Immature natural killer cell (primary cell): ENCODE measurements at places on chromosomes 2 and 18. TPM values are rescaled to one million over a fixed set of nuclear protein-coding genes. Genes with fewer than 3 reads are reported as not detected.

DNA sequence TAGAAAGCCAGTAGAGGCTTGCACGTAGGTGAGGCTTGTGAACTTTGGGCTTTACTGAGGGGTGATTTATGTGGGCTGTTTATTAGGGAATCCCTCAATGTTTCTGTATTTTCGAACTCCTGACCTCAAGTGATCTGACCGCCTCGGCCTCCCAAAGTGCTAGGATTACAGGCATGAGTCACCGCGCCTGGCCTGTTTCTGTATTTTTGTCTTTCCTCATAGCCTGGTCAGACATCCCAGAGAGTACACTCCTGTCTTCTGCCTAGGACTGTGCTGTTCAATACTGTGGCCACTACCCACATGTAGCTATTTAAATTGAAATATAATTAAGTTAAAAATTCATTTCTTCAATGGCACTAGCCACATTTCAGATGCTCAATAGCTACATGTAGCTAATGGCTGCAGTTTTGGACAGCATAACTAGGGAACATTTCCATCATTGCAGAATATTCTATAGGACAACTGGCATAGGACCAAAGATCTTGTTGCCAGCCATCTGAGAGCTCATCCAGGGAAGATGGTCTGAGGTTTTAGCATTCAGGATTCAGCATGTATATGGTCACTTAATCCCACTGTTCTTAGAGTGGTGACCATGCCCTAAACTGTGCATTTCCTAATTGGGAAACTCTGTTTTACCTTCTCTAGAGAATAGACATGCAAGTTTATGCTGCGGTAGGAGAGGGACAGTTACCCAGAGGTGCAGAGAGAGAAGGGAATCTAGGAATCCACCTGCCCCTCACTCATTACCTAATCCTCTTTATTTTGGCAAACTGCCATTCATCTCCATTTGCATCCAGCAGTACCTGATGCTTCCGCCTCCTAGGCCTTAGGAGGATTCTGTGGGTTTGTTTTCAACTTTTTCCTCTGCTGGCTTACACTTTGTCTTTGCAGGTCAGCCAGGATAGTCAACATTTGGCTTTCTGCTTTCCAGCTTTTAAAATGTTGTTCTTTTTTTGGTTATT lies 64.4 kb downstream of the LCLAT1 start:
- no peaks in the 10 kb centered on the region for H3K27me3 ChIP-seq
- peaks cover 2% of the 10 kb centered on the region for H3K4me1 ChIP-seq
- DNase-seq: no peak
- H3K27ac ChIP-seq: no peak overlapping the region

- H3K36me3 ChIP-seq: no peaks in the 10 kb centered on the region
- peaks cover 5% of the 10 kb centered on the region for H3K27me3 ChIP-seq
- H3K27ac ChIP-seq: no peak overlapping the region
- H3K4me3 ChIP-seq: peak overlapping the region; percentile 53
- DNase-seq: no peak
- peaks cover 16% of the 10 kb centered on the region for H3K4me1 ChIP-seq
These were observed 41.2 kb upstream of the HS6ST1 start for GRCh38 chr2:128359841-128360240.

- no peak overlapping the region for H3K4me3 ChIP-seq
- H3K27ac ChIP-seq: no peak overlapping the region
- no peaks in the 10 kb centered on the region for H3K4me1 ChIP-seq
- no peak for DNase-seq
These were observed 18.8 kb downstream of the CCDC85A start for GRCh38 chr2:56202381-56203121.

- no peaks in the 10 kb centered on the region for H3K27me3 ChIP-seq
- DNase-seq: no peak
- no peaks in the 10 kb centered on the region for H3K36me3 ChIP-seq
- H3K4me1 ChIP-seq: no peaks in the 10 kb centered on the region
- H3K27ac ChIP-seq: no peak overlapping the region
- no peak overlapping the region for H3K4me3 ChIP-seq
These were observed 444.9 kb downstream of the NCKAP5 start for GRCh38 chr2:133123393-133123792.

DNA sequence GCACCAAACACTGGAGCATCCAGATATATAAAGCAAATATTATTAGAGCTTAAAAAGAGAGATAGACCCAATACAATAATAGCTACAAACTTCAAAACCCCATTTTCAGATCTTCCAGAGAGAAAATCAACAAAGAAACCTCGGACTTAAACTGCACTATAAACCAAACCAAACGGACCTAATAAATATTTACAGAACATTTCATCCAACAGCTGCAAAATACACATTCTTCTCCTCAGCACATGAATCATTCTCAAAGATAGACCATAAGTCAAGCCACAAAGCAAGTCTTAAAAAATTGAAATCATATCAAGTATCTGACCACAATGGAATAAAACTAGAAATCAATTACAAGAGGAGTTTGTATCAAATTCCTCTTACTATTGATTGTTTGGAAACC lies 140.2 kb upstream of the OTOS start:
- no peak overlapping the region for H3K4me3 ChIP-seq
- DNase-seq: no peak
- no peak overlapping the region for H3K27ac ChIP-seq
- H3K36me3 ChIP-seq: no peaks in the 10 kb centered on the region
- peaks cover 13% of the 10 kb centered on the region for H3K27me3 ChIP-seq
- H3K4me1 ChIP-seq: no peaks in the 10 kb centered on the region

GRCh38 chr2:9771481-9772017 lies 71.7 kb upstream of the TAF1B start:
- no peaks in the 10 kb centered on the region for H3K27me3 ChIP-seq
- peaks cover 8% of the 10 kb centered on the region for H3K4me1 ChIP-seq
- H3K36me3 ChIP-seq: no peaks in the 10 kb centered on the region
- no peak overlapping the region for H3K27ac ChIP-seq

DNA sequence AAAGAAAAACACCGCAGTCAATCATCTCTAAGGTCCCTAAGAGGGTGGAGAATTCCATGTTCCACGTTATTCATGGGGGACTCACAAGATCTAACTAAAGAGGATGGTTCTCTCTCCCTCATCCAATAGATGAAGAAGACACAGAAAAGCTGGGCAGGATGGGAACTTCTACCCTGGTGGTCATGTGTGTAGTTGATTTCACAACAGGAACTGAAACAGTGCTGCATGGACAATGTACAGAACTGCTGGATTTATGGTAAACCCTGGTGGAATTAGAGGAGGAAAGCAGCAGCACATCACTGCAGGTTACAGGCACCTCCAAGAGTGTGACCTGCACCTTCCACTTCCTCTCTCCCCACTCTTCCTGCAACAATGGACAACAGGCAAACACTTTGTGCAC lies 31.4 kb downstream of the FECH start:
- H3K4me3 ChIP-seq: no peak overlapping the region
- no peak for DNase-seq
- peaks cover 62% of the 10 kb centered on the region for H3K36me3 ChIP-seq
- H3K4me1 ChIP-seq: no peaks in the 10 kb centered on the region
- H3K27ac ChIP-seq: peak overlapping the region; percentile 16

GPC1 gene
- not detected for polyA plus RNA-seq

RELCH gene
- 4.5 TPM for polyA plus RNA-seq
